ENCODE measurements at places on chromosomes 7 and 10.

DNA sequence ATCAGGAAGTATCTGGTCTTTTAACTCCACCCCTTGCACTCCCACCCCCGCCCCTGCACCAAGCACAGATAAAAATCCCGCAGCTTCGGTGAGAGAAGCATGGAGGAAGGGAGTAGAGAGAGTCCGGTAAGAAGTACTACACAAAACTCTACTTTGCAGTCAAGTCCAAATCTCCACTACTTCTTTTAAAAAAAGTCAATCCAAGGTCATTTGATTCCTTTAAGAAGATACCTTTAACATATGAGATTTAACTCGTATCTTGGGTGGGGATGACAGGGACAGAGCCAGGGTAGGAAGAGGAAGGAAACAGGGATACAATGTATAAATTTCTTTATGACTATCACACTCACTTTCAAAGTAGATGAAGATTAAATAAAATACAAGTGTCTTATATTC lies 132.1 kb downstream of the NRBF2 start:
- no peak for DNase-seq

GRCh38 chr7:6709808-6710207 lies 3.1 kb upstream of the ZNF12 start:
- no peak for DNase-seq

DNA sequence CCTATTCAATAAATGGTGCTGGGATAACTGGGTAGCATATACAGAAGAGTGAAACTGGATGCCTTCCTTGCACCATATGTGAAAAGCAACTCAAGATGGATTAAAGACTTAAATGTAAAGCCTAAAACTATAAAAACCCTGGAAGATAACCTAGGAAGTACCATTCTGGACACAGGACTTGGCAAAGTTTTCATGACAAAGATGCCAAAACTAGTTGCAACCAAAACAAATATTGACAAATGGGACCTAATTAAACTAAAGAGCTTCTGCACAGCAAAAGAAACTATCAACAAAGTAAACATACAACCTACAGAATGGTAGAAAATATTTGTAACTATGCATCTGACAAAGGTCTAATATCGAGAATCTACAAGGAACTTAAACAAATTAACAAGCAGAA lies 129.1 kb upstream of the CTBP2 start:
- DNase-seq, result no peak

- DNase-seq, result no peak
Measured at GRCh38 chr7:4265066-4265465, 417.0 kb upstream of the FOXK1 start.

- DNase-seq, result no peak
Measured at GRCh38 chr7:7931626-7932025, 37.0 kb upstream of the GLCCI1 start.

DNA sequence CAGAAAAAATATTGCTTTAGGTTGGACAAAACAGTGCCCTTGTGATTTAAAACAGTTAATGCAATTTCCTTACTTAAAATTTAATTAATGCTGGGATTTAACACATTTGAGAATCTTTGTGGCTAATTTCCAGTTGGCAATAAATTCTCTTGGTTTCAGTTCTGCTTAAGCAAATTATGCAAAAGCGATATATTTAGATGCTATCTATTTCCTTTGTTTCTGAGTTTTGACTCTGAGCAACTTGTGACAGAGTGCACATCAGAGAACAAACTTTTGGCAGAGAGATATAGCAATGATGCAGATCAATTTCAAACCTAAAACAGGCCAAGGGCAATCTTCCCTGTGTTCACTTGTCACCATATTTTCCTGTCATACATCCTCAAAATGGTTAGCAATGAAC lies 933.6 kb upstream of the ZWINT start:
- no peak for DNase-seq

DNA sequence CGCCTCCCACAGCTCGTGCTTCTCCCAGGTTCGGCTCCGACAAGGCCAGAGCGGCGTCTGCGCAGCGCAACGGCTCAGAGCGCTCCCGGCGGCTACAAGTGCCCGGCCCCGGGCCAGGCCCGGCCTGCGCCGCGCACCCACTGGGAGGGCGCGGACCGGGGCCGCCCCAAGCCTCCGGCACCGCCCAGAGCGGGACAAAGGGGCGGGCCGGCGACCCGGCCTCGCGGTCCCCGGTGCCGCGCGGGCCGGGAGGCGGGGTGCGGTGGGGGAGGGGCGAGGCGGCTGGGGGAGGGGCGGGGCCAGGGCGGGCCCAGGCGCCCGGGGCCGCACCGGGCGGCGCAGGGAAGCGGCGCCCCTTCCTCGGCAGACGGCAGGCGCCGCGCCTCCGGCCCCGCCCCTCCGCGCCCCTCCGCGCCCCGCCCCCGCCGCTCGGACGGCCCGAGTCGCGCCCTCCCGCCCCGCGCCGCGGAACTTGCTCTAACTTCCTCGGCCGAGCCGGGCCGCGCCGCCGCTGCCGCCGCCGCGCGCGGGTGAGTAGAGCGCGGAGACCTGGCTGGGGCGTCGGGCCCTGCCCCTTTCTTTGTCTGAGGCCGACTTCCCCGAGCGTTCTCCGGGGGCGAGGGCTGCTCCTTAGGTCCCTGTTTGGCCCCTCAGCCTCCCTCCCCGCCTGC lies at the start of gene TSPAN14:
Gene TSPAN14 (plus strand): TSS at position 469 of the 671 bp plus-strand sequence. CDS start 34,924 bp downstream, outside the sequence.
- peak; percentile 70 for DNase-seq

DNA sequence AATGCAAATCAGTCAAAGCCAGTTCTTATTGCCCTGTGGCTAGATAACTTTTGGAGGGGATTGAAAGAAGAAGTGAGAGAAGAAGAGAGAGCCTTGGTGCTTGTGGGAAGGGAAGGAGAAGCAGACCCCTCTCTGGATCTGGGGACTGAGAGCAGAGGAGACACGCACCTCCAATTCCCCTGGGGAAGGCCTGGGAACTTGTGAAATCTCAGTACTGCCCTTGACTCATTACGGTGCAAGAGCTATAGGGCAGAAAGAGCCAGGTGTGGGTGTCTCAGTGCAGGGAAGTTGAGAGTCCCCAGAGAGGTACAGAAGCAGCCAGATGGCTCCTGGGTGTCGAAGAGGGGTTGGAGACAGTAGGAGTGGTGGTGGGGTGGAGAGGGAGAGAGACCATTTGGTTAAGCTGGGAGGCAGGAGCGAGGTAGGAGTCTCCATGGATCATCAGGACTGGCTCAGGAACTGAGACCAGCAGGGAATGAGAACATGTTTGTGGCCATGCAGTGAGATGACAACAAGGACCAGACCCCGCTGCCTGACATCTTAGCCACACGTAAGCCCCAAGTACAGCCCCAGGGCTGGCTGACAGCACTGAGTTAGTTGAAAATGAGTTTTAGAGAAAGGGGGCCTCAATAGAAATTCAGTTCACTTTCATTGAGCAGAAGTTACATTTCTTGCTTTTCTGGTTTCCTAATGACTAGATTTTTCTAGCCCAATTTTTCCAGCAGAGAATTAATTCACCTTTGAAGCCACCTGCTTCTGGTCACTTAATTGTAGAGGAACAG lies 238.2 kb downstream of the BUB3 start:
- DNase-seq, result no peak

DNA sequence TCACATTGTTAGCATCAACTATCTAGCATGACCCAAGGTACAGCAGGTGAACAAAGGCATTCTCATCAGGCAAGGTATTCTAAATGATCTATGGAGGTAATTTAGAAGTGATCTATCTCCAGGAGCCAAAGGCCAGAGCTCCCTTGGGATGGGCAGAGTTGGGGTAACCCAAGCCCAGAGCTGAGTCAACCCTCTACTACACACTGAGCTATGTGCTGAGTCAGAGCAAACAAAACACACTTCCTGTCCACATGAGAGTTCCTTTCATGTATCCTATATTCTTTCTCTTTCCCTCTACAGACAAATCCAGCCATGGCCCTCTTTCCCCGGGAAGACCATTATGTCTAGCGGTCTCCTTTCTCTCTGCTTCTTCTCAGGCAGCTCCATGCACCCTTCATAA lies 68.2 kb upstream of the AGK start:
- no peak for DNase-seq

- no peak for DNase-seq
Measured at GRCh38 chr10:69232252-69232651, 12.1 kb downstream of the HKDC1 start.

DNA sequence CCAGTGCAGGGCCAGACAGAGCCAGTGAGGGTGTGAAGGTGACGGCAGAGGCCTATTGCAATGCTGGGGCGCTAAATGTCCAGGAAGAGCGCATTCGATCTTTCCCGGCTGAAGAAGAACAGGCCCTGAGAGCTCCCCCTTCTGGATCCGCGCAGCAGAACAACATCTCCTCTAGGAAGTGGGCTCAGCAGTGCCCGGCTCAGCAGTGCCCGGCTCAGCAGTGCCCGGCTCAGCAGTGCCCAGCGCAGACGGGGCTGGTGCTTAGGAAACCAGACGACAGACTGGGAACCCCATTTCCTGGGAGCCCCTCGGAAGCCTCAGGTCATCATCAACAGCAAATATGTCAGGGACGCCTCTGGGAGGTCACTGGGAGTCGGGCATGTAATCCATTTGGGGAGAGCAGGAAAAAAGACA lies 4.7 kb upstream of the NOS3 start:
- DNase-seq, result peak; percentile 83

DNA sequence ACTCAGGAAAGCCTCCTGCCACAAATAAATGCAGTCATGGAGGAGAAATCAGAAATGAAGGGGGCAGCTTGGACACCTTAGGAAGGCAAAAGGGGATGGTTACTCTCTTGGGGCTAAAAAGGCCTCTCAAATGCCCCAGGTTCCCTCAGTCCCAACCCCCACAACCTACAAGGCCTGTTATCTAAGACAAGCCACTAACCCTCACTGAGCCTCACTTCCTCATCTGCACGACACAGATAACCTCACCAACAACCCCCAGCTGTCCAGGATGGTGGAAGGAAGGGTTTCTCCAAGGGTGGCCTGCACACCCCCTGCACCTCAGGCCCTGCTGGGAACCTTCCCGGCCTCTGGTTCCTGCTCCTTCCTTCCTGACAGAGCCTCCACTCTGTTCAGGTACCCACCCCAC lies 29.2 kb downstream of the SORBS1 start:
- DNase-seq, result no peak
